ENCODE measurements at places on chromosomes 2 and 18.
A peak's percentile ranks its signal among the peaks of the same experiment; 100 is the strongest.

DNA sequence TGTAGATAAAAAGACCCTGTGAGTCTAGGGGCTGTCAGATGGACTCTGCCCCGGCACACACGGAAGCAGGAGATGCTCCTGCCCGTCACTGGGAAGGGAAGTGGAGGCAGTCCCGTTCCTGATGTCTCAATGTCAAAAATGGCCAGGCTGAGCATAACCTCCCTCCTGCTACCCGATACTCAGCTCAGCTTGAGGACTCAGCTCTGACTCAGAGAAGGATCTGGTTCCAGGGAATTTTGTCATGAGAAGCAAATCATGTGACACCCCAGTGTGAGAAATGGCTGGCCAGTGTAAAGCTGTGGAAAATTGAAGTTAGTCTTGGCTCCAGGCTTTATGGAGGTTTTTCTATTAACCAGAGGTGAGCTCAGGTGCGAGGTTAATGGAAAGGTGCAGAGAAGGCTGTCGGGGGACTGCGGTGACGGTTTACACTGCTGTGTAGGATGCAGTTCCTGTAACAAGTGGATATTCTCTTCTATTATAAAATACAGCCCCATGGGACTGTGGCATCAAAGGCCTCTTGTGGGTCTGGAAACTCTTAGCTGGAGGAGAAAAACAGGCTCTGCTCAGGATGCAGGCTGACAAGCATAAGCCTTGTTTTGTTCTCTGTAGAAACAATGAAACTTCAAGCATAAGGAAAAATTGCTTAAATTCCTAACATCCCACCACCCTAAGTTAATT lies 24.7 kb upstream of the AGAP1 start:
- no peak for DNase-seq

DNA sequence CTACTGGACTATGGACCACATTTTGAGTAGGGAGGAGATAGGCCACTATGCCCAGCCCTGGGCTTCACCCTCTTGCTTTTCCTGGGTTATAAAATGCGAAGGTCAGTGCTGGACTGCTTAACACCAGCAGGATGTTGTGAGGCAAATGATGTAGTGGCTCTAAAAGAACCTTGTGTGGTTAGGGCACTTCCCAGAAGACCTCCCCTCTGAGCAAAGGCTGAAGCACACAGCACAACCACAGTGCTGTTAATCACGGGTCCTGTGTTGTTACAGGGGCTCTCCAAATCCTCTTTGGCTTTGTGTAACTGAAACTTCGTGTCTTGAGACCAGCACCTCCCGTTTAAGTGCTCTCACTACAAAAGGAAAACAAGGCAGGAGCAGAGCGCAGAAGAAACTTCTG lies 166.9 kb downstream of the KLHL29 start:
- no peak for DNase-seq

GRCh38 chr2:237154884-237155851 lies 69.5 kb downstream of the COPS8 start:
- no peak for DNase-seq

GRCh38 chr18:40939656-40940515 lies 1015.1 kb upstream of the PIK3C3 start:
- no peak for DNase-seq

- DNase-seq, result no peak
Observed at GRCh38 chr2:134657650-134658250, 61.0 kb downstream of the TMEM163 start.

DNA sequence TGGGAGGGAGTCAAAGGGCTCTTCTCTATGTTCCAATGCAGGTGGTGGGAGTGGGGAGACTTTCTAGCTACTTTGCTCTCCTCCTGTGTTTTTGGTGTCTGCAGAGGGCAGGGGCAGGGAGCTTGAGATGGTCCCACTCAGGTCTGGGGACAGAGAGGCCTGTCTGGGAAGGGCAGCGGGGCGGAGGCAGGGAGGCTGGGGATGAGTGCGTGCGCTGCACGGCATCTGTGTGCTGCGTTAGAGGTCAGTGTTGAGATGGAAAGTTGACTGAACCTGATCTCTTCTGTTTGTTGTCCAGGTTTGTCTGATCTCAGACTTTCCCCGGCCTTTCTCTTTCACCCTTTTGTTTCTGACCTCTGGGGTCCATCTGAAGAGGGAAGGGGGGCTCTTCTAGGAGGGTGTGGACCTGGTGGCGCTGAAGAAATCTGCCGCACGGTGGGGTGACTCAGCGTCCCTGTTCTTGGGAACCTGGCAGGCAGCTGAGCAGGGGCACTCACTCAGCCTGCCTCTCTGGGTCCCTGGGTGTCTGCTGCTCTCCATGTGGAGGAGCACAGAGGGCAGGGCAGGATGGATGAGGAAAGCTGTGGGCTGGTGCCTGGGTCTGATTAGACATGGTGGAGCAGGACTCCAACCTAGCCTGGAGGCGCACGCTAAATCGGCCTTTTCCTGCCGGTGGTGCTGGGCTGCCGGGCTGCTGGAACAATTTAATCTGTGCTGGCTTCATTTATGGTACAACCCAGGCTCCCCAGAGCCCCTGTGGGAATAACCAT lies 24.1 kb downstream of the IGFBP2 start:
- no peak for DNase-seq

GRCh38 chr18:24595561-24596031 lies 135.2 kb downstream of the HRH4 start:
- DNase-seq, result no peak

DNA sequence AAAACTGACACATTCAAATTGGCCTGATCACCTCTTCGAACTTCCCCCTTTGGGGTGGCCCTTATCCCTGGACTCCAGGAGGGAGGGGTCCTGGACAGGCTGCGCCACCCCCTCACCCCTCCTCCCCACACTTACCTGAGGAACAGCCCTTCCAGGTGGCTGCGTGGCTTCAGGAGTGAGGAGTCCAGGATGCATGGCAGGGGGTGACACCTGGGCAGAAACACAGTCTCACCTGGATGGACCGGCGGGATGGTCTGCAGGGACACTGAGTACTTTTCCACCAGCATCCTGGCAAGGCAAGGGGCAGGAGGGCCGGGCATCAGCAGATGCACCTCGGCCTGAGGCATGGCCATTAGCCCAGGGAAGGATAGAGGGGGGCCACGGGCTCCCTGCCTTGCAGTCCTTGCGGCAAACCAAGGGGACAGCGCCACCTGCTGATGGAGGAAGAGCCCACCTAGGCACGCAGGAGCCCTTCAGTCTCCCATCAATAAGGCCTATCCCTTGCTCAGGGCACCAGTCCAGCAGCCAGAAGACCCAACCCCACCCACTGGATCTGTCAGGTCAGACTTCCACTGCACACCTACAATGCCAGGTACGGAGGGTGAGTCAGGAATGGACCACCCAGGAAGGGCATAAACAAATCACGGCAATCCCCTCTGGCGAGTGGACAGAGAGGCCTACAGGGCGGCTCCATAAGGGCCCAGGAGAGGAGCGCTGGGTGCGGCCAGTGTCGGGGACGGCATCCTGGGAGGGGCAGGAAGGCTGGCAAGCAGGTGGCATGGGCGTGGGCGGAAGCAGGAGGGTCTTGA lies 26.0 kb downstream of the FAM178B start:
- peak; percentile 55 for DNase-seq

GRCh38 chr2:43758739-43759138 lies 15.1 kb upstream of the DYNC2LI1 start:
- no peak for DNase-seq

DNA sequence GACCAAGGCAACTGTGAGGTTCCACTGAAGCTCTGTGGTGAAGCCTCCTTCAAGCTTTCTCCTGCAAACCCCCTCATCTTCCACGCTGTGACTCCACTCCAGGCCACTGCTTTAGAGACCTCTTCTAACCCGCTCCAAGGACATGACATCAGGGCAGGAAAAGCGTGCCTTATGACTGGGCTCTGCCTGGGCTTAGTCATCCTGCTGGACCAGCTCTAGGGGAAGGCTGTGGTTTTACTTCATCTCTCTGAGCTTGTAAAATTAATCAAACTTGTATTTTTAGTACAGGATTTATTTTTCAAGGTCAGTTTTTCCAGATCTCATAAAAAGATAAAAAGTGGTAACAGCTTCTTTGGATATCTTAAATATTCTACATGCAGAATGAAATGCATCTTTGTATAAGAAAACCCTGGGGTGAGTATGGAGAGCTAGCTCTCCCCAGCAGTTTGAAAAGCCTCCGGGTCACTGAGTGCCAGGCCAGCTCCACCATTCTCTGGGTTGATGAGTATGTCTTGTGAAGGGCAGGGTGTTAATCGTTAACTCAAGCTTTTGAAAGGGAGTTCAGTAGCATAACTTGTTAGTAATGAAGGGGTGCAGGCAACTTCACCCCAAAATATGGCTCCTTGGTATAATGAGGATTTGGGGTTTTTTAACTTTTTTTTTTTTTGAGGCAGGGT lies 33.1 kb upstream of the YPEL5 start:
- DNase-seq, result no peak

GRCh38 chr2:41937921-41938708 lies 109.7 kb upstream of the PKDCC start:
- no peak for DNase-seq

- DNase-seq, result no peak
Observed at GRCh38 chr2:18398833-18399232, 161.6 kb downstream of the RDH14 start.

DNA sequence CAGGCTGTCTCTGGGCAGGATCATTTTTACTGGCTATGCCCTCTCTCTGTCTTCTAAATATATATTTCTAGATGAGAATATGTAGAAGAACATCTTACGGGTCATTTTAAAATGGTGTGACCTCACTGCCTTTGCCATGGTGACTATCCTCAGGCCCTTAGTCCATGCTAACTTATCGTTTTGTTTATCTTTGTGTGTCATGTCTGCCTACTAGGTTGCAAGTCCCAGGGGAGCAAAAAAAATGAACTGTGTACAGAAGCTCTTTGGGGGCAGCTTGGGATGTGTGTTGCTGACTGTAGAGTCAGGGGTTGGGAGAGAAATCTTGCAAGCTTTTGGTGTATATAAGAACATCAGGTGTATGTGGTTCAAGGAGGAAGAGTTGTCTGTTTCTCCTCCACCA lies 11.0 kb downstream of the CPSF3 start:
- no peak for DNase-seq

DNA sequence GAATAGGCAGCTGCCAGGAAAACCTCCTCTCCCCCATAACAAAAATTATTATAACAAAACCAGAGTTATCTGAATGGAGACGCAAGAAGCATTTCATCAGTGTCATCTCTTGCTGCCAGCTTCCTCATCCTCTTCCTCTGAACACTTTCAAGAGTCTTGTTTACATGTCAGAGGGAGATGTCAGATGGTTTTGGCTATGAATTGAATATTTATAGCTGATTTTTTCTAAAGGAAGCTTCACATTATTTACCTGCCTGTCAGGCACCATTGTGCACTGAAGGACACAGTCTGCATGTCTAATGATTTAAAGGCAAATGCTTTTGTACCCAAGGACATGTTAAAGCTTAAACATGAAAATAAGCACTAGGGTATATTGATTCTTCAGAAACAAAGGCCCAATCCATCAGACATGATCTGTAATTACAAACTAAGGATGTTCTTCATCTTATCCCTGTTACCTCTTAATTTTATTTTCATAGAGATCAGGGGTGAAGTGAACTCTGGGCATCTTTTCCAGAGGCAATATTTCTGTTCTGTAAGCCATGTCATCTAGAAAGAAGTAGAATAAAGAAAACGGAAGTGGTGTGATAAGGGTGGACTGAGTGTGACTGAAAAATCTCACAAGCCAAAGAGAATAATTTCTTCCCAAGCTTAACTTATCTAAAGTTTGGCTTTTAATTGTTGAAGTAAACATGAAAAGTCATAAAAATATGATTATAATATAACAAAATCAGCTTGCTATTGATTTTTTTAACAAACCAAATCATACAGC lies 168.7 kb downstream of the ANKRD44 start:
- no peak for DNase-seq

DNA sequence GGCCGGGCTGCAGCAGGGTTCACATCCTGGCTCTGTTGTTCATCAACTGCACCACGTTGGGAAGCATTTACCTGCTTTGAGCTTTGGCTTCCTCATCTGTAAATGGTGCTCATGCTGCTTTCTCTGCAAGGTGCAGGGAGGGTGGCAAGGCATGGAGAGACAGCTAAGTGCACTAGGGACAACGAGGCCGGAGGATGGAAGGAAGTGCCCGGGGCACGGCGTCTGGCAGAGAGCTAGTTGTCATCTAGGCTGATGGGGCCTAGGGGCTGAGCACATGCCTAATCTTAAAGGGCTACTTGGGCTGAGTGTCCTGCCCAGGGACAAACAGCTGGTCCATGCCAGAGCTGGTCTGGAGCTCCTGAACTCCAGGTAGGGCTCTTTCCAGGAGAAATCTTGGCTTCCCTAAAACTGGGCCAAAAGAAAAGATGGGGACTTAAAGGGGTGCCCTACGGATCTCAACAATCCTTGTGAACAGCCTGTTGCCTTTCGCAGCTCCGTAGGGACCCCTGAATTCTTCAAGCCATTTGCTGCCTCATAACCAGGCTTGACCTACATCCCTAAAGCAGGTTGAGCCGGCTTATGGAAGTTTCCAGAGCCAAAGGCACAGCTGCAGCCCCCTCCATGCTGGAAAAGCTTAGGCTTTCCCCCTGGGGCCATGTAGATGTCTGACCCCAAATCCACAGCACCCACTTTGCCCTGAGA lies 130.8 kb downstream of the SMAD7 start:
- no peak for DNase-seq

DNA sequence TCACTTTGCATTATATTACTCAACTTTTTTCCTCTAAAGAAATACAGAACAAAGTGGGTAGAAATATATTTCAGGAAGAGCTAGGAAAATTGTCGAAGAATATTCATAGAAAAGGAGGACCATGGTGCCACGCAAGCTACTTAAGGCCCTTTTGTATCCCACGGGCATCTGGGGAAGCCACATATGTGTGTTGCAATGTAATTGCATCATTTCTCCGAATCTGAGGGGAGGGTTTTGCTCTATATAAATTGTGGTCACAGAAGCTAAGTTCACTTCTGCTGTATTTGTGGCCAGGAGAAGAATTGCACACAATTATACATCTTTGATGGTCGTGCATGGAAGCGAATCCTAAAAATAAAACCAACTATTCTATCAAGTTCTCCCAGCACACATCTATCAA lies 360.3 kb downstream of the IRS1 start:
- DNase-seq, result no peak

DNA sequence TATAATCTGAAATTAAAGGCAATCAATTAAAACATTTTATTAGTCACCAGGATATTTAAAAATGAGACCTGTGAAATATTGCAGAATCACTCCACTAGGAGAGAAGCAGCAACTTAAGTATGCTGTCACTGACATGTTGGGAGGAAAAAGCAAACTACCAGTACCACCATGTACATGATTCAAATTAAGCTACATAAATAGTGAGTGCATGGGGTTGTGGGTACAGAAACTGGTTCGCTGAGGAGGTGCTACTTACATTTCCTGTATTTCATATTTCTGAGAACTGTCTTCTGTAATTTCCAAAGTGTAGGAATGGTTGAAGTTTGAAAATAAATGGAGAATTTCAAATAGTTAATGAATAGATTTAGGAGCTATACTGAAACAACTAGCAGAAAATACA lies 7.9 kb upstream of the NR4A2 start:
- DNase-seq, result no peak

- DNase-seq, result no peak
Observed at GRCh38 chr2:239014458-239015217, 166.8 kb downstream of the TWIST2 start.

GRCh38 chr2:36565712-36566111 lies 32.3 kb downstream of the FEZ2 start:
- no peak for DNase-seq
